Pulmonary artery endothelial cell (primary cell): ENCODE measurements at places on chromosomes 11 and 22.

GRCh38 chr22:23501708-23502107, 78.4 kb downstream of the IGLL1 start:
- no peak for DNase-seq

GRCh38 chr22:46078241-46079092, 71.9 kb upstream of the PPARA start:
- no peak for DNase-seq

- no peak for DNase-seq
These were observed 18.6 kb upstream of the AIFM3 start for GRCh38 chr22:20948450-20948849.

GRCh38 chr11:73977856-73978519, 4.7 kb downstream of the UCP2 start:
- DNase-seq, result no peak

DNA sequence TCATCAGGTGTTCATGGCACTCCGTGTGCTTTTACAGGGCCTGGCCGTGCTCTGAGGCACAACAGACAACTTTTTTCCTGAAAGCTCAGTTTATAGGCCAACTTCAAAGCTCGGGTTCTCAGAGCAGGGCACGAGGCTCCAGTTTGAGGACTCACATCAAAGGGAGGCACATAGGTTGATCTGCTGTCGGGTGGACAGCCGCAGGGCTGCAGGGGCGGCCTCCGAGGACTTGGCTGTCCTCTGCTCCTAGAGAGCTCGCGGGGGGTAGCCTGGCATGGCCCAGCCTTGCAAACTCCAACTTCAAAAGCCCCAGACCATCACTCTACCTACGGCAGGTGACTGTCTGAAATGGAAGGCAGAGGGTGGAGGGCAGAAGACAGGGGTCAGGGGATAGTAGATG, 31.6 kb downstream of the C11orf58 start:
- no peak for DNase-seq

DNA sequence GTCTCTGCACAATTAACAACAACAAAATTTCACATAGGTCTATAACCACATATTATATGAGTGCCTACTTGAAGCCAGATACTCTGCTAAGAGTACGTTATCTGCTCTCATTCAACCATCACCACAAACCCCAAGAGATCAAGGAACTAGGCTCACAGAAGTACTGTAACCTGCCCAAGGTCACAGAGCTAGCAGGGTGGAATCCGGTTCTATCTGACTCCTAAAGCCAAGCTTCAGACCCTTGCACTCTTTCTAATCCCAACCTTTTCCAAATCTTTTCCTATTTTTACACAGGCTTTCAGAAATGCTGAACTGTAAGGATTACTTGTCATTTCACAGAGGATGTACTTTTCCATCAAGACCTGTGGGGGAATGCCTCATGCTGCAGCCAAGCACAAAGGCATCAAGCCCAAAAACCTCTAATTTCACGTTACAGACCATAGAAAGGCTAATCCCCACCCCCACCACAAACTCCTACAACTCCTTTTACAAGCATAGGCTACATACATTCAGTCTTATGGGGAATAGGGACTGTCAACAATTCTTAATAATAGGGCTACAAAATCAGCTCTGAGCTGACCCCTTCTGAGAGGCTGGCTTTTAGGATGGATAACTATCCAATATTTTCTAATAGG, 927 bp downstream of the PRCP start:
- DNase-seq, result no peak

DNA sequence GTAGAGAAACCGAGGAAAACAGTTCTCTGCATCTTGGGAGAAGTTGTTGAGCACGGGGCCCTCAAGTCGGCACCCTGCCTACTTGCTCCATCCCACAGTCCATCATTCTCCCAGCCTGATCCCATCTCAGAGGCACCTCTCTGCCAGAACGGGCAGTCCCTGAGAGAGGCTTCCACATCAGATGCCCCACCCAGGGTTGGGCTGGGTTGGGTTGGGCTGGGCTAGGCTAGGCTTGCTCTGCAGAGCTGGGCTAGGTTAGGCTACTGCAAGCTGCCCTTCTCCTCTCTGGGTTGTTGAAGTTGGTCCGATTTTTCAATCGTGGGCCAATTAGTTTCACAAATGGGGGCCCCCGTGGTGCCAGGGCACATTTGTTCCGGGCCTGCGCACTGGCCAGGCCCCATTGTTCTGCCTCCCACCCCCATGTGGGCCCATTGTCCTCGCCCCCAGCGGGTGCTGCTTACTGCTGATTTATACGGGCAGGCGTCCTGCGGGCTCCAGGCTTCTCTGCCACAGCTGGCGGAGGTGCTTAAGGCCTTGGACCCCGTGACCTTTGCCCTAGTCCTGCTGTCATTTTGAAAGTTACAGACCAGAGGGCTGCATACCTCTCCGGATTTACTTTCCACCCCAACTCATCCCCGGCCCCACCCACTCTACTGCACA, 63.7 kb upstream of the NNMT start:
- no peak for DNase-seq

DNA sequence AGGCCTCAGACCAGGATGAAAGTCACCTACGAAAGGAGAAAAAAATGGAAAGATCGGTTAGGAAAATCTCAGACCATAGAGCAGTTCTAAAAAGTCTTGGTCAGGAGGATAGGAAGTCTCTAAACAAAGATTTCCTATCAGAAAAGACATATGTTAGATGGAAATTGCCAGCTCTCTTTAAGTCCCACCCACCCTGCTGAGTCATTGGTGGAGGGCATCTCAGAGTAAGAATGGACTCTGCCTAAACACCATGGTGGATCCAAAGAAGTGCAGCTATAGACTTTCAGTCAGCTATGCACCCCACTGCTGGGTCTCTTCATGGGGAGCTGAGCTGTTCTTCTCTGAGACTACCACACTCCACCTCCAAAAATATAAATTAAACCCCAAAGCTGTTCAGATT, 3.7 kb downstream of the OR8B2 start:
- DNase-seq, result no peak

GRCh38 chr22:18075720-18076497, 1.9 kb upstream of the PEX26 start:
- DNase-seq, result peak; percentile 64

- DNase-seq, result no peak
These were observed 29.9 kb downstream of the C11orf96 start for GRCh38 chr11:43972366-43972765.
